ENCODE measurements at places on chromosomes 3 and 15.

DNA sequence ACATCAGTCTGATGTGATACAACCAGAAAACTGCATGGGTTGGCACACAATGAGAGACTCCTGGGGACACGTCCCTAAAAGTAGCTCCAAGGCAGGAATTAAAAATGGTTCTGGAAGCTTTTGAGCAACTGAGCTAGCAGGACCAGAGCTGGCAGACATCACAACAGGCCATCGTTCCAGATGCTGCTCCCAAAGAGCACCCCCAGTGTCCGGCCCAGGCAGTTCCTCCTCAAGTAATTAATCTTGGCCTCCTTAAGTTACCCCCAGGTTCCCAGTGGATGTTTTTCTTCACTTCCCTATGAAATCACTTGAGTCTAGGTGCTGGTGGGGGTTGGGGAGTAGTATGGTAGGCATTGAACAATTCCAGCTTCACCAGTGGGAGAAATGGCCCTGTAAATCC is 711.6 kb downstream of the MECOM start:
- no peak for DNase-seq

DNA sequence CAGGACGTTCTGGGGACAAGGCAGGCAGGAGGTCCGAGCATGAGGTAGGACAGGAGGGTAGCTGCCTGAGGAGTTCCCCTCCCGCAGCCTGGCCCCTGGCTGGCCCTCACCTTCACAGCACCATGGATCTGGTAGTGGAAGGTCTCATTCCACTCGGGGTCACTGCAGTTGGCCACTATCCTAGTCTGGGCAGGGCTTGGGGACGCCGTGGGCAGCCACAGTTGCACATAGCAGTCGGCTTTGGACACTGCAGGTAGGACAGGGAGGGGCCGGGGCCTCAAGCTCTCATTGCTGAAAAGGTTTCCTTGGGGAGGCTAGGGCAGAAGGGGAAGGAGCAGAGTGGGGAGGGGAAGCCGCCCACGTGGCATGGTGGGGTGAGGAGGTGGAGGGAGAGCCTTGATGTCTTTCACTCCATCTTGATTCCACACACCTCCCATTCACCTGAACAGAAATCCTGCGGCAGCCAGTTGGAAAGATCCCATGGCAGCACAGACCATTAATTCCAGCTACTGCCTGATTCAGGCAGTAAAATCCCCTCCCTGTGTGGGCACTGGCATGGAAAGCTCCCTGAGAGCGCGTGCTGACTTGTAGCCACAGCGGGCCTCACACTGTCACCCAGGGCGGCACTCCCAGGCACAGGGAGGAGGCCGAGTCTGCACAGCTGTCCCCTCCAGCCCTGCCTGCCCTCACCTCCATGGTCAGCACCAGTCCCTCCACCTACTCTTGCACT is 2.1 kb downstream of the PLA2G4F start:
- DNase-seq, result peak; percentile 63

GRCh38 chr3:123119802-123120201 is 53.0 kb downstream of the PDIA5 start:
- no peak for DNase-seq

DNA sequence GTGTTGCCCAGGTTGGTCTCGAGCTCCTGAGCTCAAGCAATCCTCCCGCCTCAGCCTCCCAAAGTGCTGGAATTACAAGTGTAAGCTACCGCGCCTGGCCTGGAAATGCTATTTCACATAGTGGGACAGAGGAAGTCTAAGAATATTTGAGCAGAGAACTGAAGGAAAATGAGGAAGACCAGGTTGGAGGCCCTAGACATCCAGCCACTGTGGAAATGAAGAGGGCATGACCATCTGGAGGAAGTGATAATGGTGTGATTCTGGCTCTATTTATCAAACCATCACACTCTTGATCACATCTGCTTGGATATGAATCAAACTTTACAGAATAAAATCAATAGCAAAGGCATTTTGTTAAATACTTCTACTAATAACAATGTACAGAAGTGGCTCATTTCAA is 65.9 kb upstream of the ARHGEF3 start:
- no peak for DNase-seq

- DNase-seq, result no peak
Observed at GRCh38 chr15:78841376-78841706, 30.1 kb upstream of the ADAMTS7 start.

DNA sequence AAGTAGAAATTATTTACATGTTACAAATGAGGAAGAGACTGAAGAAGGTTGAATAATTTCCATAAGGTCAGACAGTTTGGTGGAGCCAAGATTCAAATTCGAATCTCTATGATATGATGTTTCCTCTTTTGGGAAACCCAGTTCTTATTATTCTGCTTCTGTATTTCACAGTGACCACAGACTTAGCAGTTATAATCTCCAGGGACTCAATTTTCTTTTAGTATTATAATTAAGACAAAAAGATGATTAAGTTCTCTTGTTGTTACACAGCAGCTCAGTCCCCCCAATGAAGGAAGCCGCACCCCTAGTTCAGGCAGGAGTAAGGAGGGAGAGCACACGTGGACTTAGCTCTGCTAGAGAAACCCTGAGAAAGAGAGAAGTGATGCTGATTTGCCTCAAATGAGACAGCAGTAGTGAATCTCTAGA is 130.6 kb downstream of the CCNL1 start:
- no peak for DNase-seq

DNA sequence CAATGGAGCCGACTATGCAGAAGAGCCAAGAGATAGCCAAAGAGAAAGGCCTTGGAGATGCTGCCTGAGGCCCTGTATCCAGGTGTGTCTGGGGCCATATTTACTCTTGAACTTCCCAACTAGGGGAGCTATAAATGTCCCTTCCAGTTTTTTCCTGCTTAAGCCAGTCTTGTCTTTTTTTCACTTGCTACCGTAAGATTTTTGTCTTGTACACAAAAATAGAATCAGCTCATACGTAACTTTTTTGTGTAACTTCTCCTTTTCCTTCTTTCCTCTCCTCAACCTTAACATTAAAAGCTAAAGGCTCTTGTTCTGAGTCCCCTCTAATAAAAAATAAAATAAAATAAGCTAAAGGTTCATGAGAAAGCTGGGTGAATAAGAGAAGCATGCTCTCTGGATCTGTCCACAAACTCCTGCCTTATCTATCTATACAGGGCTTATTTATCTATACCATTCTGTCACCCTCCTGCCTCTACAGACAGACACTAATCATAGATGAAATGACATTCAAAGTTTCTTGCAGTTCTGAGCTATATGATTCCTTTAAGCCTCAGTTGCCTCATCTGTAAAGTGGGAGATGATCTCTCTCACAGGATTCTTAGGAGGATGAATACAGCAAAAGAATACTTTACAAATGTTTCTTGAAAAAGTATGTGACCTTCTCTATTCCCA is 4.6 kb downstream of the SUMF1 start:
- no peak for DNase-seq

GRCh38 chr3:23648996-23649395 is 156.8 kb upstream of the UBE2E1 start:
- no peak for DNase-seq

DNA sequence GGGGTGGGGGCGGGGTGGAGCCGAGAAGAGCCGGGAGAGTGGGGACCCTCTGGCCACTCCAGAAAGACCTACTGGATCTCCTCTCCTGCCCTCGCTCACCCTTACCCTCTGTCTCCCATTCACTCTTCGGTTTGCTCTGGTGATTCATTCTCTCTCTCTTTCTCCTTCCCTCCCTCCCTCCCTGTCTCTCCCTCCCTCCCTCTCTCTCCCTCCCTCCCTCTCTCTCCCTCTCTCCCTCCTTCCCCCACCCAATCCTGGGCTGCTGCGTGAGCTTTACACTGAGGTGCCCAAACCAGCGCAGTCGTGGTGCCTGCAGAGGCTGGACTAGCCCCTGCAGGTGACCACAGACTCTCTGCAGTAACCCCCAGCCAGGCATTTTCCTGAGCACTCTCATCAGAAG is 32.2 kb upstream of the ADAMTS17 start:
- DNase-seq, result no peak

- DNase-seq, result no peak
Observed at GRCh38 chr3:15108869-15109268, 9.9 kb upstream of the RBSN start.

- DNase-seq, result no peak
Observed at GRCh38 chr3:112651516-112651915, 10.6 kb upstream of the CCDC80 start.

- DNase-seq, result no peak
Observed at GRCh38 chr15:91853511-91853947, at the start of gene SLCO3A1. Gene SLCO3A1 (plus strand): TSS chr15:91853708.

DNA sequence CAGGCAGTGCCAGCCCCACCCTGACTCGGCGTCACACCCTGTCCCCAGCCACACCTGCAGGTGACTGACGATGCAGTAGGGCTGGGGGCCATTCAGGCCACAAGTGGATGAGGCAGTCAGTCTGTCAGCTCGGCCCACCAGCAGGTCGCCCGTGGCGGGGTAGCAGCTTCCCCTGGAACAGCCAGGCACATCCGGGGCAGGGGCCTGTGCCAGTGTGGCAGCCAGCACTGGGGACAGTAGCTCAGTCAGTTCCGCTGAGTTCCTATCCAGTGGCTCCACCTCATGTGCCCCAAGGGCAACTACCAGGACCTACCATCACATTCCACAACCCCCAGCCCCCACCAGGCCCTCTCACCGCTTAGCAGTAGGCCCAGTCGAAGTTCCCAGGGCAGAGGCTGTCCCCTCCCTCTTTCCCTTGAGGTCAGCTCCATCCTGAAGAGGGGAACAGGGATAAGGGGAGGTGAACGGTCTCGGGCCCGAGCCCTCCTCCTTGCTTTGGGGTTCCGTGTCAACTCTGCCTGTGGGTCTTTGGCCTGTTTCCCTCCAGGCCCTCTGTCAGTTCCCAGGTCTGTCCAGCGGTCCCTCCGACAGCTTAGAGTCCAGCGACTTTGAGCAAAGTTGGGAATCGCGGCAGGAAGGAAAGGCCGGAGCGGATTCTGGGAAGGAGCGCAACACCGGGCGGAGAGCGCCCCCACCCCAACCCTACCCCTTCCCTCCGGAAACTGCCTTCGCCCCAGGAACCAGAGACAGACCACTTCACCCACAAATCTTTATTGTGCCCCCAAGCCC is at the start of gene LAMB2:
Gene LAMB2 (minus strand): TSS at position 614 of the 789 bp plus-strand sequence. CDS start 183 bp downstream, at position 431.
- peak; percentile 87 for DNase-seq

DNA sequence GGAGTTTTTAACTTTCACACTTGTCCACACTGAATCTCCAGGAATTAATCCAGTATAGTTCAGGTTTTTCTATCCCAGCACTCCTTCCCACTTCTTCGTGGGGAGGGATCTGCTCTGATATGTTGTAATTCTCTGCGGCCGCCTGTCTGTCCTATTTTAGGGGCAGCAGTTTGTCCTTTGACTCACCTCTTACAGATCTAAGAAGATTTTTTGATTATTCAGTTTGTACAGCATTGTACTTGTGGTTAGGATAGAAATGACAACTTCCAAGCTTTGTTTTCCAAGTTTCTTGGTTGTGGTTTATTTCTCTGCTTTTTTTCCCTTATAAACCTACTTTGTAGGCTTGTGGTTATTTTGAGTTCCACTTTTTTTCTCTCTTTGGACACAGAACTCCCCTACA is 601.7 kb downstream of the SI start:
- DNase-seq, result no peak

DNA sequence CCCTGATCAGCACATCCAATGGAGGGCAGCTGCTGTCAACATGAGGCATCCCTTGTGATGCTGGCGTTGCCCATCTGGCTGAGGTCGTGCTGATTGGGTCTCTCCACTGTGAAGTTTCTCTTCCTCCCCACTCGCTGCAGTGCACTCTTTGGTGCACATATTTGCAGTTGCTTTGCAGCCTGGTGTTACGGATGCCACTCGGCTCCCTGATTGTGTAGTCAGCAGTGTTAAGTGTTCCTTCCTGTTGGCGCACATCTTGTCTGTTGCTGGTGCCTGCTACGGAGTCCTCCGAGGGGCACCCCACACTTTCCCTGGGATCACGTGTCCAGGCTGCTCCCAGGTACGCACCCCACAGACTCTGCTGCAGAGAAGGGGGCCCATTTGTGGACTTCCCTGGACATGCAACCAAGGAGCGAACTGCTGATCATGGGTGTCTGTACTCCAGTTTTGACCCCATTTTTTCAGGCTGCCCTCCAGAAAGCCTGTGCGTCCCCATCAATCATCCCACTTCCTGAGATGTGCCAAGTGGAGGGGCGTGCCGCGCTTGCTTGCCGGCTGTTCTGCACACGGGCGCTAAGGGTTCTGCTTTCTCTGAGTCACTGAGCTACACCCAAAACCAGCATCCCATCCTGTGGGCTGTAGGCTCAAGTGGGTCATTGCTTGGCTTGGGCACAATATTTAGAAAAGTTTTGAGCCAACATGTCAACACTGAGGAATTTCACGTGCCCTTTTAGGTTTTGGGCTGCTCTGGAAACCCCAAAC is 98.6 kb downstream of the FBLN2 start:
- no peak for DNase-seq

- peak; percentile 37 for DNase-seq
Observed at GRCh38 chr15:44038755-44039191, 156.3 kb downstream of the FRMD5 start.

GRCh38 chr3:156359368-156359767 is 195.5 kb downstream of the SSR3 start:
- no peak for DNase-seq

- DNase-seq, result no peak
Observed at GRCh38 chr3:107548601-107549000, 25.8 kb downstream of the BBX start.

GRCh38 chr3:24479816-24480215 is 14.8 kb downstream of the THRB start:
- DNase-seq, result no peak

GRCh38 chr15:69222002-69222474 is 61.6 kb downstream of the GLCE start:
- no peak for DNase-seq

- DNase-seq, result no peak
Observed at GRCh38 chr15:57867970-57868798, 161.7 kb downstream of the POLR2M start.

GRCh38 chr3:168157903-168158302 is 62.2 kb upstream of the GOLIM4 start:
- DNase-seq, result no peak

GRCh38 chr3:54122324-54123002 is at the start of gene CACNA2D3:
Gene CACNA2D3 (plus strand): TSS chr3:54122552.
- peak; percentile 71 for DNase-seq

DNA sequence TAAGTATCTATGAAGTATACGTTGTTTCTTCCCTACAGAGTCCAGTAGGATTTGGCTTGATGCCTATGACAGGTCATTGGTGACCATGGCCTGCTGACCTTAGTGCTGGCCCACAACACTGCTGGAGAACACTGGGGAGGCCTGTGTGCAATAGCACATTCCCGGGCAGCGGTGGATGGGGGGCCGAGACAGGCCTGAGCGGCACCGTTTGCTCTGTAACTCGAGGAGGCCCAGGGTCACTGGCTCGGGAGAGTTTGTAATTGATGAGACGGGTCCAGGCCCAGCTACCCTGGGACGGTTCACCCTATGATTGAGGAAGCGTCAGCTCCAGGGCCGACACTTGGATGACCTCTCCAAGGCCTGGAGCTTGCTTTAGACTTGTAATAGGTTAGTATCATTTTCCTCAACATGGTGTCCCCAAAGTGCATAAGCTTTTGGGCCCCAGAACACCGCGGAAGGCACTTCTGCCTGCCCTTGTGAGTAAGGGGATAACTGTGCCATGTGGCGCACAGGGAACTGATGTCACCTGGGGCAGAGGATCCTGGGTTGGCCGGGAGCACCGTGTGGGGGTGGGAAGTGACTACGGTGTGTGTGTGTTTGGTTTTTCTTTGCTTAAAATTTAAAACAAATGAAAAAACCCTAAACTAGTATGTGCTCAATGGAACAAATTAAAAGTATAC is 12.0 kb downstream of the TRPM1 start:
- no peak for DNase-seq

All from right kidney (tissue), 9 donors.